ENCODE measurements at places on chromosomes 3 and 15.

GRCh38 chr3:197424266-197424665 is 125.9 kb upstream of the DLG1 start:
- DNase-seq = no peak

DNA sequence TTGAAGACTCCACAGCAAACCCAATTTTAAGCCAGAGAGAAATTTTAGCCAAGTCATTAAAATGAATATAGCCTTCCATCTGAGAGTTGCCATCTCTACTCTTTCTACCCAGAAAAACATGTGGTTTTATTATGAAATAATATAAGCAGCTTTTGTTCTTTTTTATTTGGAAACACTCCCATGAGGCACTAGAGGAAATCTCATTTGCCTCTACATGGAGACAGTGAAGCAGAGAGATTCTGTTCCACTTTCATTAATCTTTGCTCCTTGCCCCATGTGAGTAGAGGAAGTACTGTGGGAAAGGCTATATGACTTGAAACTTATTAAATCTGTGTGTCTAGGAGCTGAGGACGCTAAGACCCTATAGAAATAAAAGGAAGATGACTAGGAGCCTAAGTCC is 111.1 kb downstream of the P3H2 start:
- no peak for DNase-seq

DNA sequence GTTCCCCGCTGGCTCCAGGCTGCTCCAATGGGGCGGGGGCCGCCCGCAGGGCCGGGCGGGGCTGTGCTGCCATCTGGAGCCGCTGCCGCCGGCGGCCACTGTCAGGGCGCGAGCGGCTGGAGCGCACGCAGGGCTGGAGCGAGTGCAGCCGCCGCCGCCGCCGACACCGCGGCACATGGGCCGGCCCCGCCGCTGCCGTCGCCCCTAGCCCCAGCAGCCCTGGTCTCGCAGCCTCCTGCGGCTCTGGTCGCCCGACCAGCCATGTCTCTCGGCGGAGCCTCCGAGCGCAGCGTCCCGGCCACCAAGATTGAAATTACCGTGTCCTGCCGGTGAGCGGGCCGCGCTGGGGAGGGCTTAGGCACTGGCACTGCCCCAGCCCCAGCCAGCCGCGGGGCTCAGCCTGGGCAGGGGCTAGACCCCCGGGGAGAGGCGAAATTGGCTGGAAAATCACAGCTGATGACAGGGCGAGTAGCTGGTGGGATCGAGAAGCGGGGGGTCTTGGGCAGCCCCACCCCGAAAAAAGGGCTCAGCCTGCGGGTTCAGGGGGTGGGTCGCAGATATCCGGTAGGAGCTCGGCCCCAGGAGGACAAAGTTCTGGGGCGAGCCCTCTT is at the start of gene CPNE9:
CPNE9 (plus strand) TSS at position 98 of the 611 bp plus-strand sequence; CDS start at position 262, 164 bp downstream.
- DNase-seq = peak; percentile 28

DNA sequence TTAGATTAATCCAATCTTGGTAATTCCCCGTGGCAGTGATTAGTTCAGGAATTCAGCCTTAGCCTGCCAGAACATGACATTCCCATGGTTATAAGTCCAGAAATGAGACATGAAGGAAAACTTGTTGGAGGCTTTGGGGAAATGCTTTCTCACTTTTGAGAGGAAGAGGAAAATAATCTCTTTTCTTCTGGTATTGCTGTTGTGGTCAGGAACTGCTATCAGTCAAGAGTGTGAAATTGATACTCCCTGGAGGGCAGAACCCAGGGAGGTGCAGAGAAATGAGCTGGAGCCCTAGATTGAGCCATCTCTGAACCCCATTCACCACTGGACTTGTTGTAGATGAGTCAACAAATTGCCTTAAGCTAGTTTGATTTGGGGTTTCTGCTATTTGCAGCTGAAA is 38.6 kb upstream of the APH1B start:
- DNase-seq = no peak

DNA sequence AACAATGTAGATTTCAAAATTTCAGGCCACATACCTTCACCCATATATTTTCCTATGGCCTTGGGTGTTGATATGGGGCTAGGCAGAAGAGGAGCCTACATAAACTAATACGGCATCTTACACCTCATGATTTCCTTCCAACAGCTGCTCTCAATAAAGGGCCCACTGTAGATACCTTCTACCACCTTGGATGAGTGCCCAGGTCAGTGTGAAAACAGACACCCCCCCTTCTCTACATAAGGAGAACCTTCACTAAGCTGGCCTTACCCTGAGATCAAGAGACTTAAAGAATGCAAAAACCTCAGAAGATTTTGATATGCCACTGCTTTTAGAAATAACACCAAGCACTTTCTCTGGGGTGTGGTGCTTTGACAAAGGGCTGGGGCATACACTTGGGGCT is 42.7 kb downstream of the SH3BP5 start:
- no peak for DNase-seq

- DNase-seq = no peak
These were observed 278.9 kb upstream of the ATP11B start for GRCh38 chr3:182514236-182514964.

- no peak for DNase-seq
These were observed 298.3 kb upstream of the TGFBR2 start for GRCh38 chr3:30308131-30308530.

- DNase-seq = peak; percentile 37
These were observed 46.5 kb downstream of the CD86 start for GRCh38 chr3:122101646-122102045.

GRCh38 chr15:31049682-31050615 is 51.6 kb downstream of the TRPM1 start:
- DNase-seq = no peak

GRCh38 chr15:72242775-72243370 is 11.9 kb upstream of the PKM start:
- DNase-seq = no peak

DNA sequence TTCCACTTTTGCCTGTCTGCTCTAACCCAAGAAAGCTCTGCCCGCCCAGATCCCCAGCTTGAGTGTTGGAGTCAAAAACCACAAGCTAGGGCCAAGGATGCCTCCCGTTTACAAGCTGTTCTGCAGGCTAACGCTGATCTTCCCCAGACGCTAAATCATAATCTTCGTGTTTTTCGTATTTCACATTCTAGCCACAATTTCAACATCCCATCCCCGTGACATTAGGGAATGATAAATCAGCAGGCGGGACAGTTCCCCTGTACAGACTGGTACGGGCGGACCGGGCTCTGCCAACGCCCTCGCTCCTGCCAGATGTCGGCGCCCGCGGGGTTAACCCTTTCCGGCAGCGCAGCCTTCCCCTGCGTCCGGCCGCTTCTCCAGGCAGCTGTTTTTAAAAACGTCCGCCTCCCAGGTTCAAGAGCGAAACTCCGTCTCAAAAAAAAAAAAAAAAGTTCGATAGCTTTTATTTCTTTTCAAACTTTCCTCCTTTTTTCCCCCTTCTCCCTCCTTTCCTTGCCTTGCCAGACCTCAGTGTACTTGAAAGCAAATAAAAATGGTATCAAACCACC is 81.0 kb upstream of the BNC1 start:
- peak; percentile 54 for DNase-seq

- DNase-seq = peak; percentile 28
These were observed 63.0 kb downstream of the VPS8 start for GRCh38 chr3:184874709-184875644.

GRCh38 chr3:21936207-21936606 is 185.2 kb upstream of the ZNF385D start:
- DNase-seq = no peak

- DNase-seq = no peak
These were observed 382.9 kb downstream of the OTOL1 start for GRCh38 chr3:161879470-161879869.

DNA sequence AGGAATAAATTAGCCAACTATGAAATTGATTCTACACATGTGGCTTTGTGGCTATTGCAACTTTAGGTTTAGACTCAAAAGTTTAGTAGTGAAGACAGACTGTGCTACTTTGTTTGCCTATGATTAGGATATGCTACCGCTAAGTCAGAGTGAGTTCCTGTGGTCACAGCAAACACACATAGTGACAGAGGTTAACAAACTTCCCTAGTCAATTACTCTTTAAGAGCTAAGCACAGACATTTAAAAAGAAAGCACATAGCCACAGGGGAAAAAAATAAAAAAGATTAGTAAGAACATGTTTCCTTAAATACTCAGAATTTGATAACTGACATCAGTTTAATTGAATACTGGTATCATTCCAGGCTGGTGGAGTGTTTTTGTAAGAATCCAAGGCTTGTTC is 207.1 kb downstream of the GBE1 start:
- no peak for DNase-seq
